Activated T-helper 17 cell treated with anti-CD3 and anti-CD28 coated beads, Interleukin-2, amount 50 U/mL, for 72 hours (primary cell): ENCODE measurements at places on chromosomes 5 and 9. TPM values are rescaled to one million over a fixed set of nuclear protein-coding genes. Genes with fewer than 3 reads are reported as not detected.

HRH2 gene
- total RNA-seq, result 4.0 TPM

DNA sequence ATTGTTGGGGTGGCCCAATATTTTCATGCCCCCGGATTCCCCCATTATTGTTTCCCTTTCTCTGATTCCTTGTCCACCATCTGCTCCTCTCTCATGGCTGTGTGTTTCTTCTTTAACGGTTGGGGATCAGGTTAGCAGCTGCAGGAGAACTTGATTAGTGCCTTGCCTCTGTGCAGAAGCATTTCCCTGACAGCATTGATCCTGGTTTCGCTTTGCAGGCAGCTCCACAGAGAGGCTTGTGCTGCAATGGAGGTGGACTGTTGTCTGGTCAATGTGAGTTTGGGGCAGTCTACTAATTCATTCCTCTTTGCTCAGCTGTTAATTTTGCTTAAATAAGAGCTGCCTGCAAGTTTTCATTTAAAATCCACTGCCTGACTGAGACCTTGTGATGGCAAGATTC lies 32.5 kb upstream of the SSBP2 start:
- ATAC-seq, result no peak

ZDHHC11B gene
- 7.0 TPM for total RNA-seq

DMRT3 gene
- not detected for total RNA-seq

C9orf43 gene
- 0.69 TPM for total RNA-seq

FLT4 gene
- 0.56 TPM for total RNA-seq
